ENCODE measurements at places on chromosomes 13 and 19.

GRCh38 chr13:26646603-26647002 is 89.1 kb downstream of the WASF3 start:
- DNase-seq: no peak

DNA sequence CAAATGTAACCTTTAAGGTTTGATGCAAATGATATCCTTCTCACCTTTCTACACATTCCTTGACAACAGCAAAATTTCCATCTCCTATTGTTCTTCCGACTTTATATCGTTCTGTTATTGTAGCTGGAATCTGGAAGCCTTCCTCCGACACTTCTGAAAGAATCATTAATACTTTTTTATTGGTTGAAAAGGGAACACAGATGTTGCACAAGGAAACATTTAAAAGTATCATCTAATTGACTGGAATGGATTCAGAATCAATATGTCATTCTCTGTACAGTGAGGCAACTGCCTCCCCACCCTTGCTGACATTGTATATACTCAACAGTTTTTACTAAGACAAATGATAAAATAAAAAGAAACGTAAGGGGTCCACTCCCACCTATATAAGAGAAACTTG is 295.2 kb downstream of the DCLK1 start:
- no peak for DNase-seq

GRCh38 chr13:112983428-112984196 is 14.6 kb downstream of the MCF2L start:
- no peak for DNase-seq

- no peak for DNase-seq
Observed at GRCh38 chr13:111792956-111793355, 274.0 kb upstream of the SOX1 start.

DNA sequence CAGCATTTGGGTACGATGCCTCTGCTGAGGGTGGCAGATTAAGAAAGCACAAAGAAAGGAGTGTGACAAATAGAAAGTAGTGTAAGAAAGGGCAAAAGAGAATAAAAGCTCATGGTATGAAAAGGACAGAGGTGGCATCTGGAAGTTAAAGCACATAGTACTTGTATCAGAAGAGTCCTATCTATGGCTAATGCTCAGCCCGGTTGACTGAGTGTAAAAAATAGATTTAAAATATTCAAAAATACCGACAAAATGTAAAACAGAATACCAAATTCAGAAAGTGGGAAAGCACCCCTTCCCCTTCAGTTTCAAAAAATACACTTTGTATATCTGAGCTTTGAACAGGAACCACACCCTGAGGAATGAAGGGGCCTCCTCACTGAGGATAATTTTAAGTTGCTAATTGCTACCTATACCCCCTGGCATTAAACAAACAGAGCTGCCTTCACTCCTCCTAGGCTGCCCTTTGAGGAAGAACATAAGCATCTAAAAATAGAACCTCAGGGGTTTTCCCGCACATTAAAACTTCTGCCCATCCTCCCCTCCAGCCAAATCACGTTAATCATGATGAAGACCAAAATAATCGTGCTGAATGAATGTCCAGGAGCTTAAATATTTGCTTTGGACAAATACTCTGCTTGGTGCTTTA is 43.3 kb downstream of the DLEU7 start:
- no peak for DNase-seq

DNA sequence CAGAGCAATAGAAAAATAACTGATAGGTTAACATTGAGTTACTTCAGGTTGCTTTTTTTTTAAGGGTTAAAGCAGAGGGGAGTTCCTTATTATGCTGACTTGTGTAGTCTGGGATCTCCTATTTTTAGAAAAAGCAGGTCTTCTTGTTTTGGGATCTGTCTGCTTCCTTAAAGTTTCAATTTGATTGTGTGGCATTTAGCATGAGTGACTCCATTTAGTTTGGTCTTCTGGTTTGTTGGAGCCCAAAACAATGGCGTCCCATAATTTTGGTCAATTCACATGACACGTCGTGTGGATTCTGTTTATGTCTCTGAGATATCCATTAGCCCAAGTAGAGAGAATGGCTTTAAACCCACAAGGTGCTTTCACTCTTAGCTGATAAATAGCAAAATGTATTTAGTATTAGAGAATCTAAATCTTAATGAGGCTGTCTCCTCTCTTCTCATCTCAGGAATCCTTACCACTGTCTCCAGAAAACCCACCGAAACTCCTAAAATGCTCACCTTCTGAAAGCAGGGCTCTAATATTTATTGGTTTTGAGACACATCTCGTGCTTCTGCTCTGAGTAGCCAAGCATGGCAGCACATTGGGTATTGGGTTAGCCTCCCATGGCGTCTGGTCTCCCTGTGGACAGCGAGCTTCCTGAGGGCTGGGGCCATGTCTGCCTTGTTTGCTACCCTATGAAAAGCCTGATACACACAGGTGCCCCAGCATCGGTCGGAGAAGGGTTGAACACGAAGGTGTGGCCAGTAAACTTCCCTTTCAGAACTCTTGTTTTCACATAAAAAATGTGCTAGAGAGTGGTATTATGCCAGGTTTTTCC is 67.2 kb upstream of the GPR183 start:
- no peak for DNase-seq

DNA sequence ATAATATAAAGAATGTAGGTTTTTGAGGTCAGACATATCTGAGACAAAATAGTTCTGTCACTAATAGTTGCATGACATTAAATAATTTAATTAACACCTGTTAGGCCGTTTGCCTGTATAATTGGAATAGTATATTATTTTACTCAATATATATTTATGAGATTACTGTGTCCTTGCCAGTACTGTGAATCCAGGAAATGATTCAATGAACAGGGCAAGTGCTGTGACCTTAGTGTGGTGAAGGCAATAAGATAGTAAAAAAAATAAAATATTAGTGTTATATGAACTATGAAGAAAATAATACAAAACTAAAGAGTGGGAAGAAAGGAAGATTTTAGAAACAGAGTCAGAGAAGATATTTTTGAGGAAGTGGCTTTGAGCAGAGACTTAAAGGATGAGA is 403.7 kb downstream of the PCDH9 start:
- no peak for DNase-seq

GRCh38 chr19:13121551-13122274 is 3.6 kb downstream of the NACC1 start:
- DNase-seq: no peak

DNA sequence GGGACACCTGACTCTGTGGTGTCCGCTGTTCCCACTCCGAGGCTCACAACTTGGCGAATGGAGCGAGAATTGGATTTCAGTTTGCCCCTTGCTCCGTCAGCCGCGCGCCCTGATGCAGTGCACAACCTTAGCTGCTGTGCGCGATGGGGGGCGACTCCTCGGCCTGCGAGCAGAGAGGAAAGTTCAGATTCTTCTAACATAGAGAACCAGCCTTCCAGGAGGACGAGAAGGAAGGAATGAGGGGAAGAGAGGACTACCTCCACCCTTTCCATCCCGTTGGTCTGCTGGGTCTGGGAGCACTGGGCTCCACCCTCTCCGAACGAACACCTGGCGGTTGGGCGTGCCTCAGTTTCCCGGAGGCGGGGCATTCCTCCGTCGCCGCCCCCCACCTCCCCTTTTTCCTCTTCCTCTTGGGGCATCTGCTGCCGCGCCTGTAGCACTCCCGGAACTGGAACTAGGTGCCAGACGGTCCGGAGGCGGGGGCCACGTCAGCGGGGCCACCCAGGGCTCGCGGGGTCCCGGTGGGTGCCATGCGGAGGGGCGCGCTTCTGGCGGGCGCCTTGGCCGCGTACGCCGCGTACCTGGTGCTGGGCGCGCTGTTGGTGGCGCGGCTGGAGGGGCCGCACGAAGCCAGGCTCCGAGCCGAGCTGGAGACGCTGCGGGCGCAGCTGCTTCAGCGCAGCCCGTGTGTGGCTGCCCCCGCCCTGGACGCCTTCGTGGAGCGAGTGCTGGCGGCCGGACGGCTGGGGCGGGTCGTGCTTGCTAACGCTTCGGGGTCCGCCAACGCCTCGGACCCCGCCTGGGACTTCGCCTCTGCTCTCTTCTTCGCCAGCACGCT is at the start of gene KCNK6:
Gene KCNK6 (plus strand): TSS at position 425 of the 838 bp plus-strand sequence. CDS start 106 bp downstream, at position 531.
- no peak for DNase-seq

DNA sequence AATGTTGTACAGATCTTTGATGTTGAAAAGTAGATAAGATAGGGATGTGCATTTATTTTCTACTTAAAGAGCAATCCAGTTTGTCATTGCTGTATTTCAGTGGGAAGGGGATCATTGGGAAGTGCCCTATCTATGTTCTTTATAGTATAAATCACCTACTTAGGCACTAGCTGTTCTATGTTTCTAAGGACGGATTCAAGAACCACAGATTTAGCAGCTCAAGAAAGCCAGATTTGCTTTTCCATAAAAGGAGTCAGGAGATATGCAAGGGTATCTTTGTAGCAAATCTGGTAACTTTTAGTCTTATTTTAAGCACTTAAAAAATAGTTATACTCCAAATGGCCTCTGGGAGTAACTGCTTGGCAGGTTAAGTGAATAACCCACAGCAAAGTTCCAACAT is 23.7 kb downstream of the DCLK1 start:
- no peak for DNase-seq

DNA sequence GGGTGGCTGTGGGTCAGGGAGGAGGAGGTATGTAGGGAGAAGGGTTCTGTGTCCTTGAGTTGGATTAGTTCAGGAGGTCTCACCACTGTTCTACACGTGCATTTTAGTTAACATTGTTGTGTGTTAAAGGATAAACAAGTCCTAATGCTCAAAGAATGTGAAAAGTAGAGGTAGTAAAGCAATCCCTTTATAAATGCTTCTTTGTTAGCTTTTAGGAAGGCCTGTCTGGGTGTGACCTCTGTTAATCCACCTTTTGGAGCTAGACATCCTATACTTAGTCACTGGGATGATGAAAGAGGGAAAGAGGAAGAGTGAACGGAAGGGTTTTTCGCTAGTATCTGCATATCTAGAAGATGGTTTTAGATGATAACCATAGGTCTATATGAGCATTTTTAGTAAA is 42.2 kb upstream of the FLT1 start:
- no peak for DNase-seq

DNA sequence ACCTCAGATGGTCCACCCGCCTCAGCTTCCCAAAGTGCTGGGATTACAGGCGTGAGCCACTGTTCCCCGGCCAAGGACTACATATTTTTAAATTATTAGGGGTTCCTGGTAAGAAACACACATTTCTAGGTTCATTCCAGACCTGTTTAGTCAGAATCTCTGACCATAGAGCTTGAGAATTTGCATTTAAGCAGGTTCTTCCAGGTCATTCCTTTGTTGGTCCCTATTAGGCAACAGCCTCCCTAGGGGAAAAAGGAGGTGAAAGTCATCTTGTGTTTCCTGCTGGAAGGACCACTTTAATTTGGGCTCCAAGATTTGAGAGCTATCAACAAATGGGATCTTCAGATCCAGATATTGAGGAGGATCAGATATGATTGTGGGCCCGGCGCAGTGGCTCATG is 16.3 kb downstream of the S1PR2 start:
- DNase-seq: no peak

DNA sequence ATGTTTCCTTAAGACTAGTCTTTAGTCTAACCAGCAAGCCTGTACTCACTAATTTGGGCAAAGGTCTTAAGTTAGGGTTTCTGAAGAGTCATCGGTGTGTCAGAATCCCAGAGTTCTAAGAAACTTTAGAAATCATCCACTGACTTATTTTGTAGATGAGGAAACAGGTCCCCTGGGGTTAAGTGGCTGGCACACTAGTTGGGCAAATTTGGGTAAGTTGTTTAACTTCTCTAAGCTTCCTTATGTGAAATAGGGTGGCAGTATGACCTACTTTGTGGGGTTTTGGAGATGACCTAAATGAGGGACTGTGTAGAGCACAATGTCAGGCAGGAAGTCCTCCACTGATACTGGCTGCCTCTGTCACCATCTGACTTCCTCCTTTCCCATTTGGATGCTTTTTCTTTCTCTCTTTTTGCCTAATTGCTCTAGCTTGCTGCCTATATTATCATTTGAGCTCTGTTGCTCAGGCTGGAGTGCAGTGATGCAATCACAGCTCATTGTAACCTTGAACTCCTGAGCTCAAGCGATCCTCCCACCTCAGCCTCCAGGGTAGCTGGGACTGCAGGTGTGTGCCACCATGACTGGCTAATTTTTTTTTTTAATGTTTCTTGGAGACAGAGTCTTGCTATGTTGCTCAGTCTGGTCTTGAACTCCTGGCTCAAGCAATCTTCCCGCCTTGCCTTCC is 2.3 kb downstream of the ADGRE3 start:
- DNase-seq: peak; percentile 89

DNA sequence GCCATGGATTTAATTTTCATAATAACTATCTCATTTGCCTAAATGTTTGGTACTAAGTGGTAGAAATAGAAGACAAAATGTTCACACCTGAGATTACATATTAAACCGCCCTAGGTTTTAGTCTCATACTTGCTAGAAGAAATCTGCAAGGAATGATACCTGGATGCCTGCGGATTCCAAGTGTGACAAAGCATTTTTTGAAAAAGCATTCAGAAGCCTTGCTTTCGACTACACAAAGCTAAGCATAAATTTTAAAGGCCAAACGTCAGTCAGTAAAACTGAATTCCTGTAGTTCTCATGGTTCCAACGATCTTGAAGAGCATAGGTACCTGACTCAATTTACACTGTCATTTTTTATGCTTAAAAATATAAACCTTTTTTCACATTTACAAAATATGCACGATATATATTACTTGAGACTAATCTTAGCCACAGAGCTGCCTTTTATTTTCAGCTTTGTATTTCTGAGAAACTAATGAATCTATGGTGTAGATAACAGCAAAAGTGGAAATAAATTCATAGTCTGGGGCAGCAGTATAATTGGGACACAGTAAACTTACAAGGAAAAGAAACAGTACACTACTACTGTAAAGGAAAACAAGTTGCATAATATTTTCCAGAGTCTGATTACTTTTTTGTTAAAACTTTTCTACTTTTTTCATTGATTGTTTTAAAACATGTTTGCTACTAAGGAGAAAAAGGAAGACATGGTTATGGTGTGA is 1.2 kb upstream of the LRRC63 start:
- DNase-seq: no peak

- no peak for DNase-seq
Observed at GRCh38 chr13:56189439-56189838, 951.3 kb upstream of the PRR20A start.

DNA sequence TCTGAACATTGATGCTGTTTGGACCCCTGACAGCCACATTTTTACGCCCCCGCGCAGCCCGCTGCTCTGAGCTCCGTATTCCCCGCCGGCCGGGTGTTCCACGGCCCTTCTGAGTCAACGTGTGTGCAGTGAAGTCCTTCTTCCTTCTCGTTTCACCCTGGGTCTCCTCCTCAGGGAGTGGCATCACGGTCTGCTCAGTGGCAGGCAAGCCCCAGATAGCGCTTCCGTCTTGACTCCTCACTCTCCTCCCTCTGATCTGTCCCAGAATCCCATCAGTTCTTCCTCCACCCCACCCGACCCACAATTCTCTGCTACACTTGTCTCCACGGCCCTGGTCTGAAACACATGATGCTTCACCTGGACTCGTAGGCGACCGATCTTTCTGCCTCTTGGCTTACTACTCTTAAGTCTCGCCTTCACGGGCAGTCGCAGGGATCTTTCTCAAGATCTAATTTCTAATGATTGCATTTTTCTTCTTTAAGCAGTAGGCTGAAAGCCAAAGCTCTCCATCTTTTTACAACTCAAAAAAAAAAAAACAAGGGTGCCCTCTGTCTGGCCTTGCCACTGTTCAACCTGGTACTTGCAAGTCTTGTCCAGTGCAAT is 33.9 kb downstream of the CCNE1 start:
- DNase-seq: no peak

GRCh38 chr19:6678690-6679109 is 8.7 kb upstream of the TNFSF14 start:
- DNase-seq: no peak

All from GF-D8 (cell line).